ENCODE measurements at places on chromosomes 1 and 21.

DNA sequence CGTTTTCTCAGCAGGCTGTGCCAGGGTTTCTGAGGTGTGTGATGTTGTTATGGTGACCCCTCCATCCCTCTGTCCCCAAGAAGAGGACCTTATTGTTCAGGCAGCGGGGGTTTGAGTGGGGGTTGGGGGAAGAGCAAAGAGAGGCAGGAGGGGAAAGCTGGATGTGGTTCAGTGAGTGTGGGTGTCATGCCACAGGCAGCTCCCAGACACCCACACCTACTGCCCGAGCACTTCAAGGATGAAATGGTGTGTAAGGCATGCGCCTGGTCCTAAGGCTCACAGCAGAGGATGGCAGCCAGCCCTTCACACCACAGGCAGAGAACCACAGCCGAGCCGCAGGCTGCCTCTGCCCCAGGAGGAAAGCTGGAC, 49.9 kb upstream of the STUM start:
- no peak for DNase-seq

GRCh38 chr1:53618500-53619366, 120.2 kb downstream of the GLIS1 start:
- DNase-seq, result no peak

- no peak for DNase-seq
These were observed 75.0 kb downstream of the C4BPA start for GRCh38 chr1:207179036-207179435.

DNA sequence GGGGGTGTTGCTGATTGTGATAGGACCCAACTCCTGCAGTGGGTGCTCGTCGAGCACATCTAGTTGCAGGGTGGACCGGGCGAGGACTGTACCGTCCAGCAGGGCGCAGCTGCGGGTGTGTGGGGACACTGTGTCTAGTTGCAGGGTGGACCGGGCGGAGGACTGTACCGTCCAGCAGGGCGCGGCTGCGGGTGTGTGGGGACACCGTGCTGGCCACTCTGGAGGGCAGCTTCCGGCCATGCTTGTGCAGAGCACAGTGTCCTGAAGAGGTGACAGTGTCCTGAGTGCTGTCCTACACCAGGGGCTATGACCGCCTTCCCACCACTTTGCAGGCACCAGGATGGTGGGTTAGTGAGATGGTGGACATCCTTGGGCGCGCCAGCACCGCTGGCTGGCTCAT, 4.6 kb upstream of the TRPM2 start:
- DNase-seq, result no peak

- DNase-seq, result no peak
These were observed 69.6 kb upstream of the KCTD3 start for GRCh38 chr1:215497528-215497927.

DNA sequence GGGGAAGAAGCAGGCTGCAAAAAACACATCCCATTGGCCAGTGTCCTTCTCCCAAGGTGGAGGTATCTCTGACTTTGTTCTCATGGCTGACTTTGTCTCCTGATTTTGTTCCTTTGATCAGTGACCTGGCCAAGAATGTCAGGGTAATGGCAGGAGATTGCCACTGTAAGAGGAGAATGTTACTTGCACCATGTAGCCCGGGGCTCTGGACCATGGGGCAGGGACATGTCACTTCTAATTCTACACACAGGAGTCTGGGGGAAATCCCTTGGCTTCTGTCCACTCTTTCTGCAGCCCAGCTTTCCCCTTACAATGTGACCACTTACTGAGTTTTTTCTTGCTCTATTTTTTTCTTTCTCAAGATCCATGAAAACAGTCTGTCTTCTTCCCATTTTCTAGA, 87.7 kb upstream of the LRRN2 start:
- no peak for DNase-seq

DNA sequence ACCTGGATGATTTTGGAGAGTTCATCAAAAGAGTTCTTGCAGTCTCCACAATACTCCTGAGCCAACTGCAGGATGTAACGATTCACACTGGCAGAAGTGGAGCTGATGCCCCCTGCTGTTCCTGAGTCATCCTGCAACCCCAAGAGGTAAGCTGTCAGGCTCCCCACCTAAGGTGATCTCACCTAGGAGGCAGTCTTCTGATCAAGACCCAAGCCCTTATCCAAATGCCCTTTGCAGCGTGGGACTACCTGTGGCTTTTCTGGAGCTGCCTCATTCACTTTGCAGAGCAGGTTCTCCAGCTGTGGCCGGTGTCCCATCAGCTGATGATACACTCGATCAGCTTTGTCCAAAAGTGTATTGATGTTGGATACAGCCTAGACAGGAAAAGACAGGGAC, 96.4 kb downstream of the UBR4 start:
- DNase-seq, result peak; percentile 12

- no peak for DNase-seq
These were observed 900.8 kb downstream of the TTLL7 start for GRCh38 chr1:83098131-83098530.

GRCh38 chr1:101081496-101082488, 56.2 kb upstream of the DPH5 start:
- peak; percentile 52 for DNase-seq

DNA sequence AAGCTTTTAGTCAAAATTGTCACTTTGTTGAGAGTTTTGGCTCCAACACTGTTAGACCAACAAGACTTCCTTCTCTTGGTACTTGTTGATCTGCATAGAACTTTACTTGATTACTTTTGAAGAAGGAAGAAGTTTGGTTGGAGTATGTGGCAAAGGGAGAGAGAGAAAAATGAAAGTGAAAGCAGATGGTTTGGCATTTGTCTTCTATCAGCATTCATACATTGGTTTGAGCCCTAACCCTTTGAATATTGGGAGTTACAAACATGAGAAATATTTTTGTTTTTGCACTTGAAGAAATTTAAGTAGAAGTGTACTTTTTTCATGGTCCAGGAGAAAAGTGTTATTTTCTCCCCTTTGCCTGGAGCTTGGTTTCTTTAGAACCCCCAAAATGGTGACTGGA, 169.8 kb downstream of the ADGRL4 start:
- no peak for DNase-seq

- DNase-seq, result no peak
These were observed 127.9 kb upstream of the DUSP10 start for GRCh38 chr1:221869779-221870178.

DNA sequence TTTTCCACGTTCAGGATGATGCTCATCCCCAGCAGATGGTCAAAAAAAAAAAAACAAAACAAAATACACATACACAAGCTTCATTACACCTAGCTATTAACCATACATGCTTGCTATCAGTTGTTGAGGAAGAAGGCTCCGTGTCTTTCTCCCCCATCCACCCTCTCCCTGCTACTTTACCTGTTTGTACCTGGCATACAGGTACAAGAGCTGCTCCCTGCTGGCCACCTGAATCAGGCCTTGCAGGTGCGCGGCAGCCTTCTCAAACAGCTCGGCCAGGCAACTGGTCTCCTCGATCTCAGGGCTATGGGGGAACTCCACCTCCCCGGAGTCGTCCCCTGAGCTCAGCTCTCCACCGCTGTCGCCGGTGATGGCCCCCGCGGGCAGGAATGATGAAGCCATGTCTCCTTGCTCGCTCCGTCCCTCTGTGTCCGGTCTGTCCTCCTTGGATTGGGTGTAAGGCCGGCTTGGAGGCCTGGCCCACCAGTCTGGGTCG, 464 bp downstream of the ACBD6 start:
- no peak for DNase-seq

- no peak for DNase-seq
These were observed 34.7 kb upstream of the COL6A2 start for GRCh38 chr21:46063227-46063626.

- no peak for DNase-seq
These were observed 288.7 kb downstream of the NUF2 start for GRCh38 chr1:163610486-163610885.

DNA sequence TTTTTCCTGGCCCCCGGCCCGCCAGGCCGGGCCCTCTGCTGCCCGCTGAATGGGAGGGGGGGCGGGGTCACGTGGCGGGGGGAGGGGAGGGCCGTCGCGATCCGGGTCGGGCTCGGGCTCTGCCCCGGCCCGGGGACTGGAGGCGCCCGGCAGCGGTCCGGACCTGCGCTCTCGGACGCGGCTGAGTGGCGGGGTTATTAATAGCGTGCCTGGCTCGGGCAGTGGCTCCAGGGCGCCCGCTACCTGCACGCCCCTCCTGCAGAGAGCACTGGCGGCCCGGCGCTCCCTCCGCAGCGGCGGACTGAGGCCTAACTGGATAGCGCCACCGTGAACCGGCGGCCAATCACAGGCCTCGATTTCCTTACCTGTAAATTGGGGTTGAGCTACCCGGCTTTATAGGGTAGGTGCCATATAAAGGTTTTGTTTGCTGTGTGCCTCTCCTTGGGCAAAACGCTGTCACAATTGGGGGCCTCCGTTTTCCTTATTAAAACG, 28.1 kb downstream of the AHDC1 start:
- no peak for DNase-seq

DNA sequence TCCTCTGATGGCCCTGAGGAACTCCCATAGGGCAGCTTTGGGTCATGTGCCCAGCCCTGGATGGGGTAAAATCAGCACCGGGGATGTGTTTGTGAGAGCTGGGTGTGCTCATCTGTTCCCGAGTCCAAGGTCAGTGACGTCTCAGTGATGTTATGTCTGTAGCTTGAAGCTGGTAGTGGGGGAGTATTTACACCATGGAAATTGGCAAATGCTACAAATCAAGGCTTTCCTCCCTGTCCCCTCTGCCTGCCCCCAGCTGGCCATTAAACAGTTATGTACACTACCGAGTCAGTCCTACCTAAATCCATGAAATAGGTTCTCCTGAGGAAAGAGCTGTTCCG, 117.8 kb upstream of the SLC25A33 start:
- no peak for DNase-seq

DNA sequence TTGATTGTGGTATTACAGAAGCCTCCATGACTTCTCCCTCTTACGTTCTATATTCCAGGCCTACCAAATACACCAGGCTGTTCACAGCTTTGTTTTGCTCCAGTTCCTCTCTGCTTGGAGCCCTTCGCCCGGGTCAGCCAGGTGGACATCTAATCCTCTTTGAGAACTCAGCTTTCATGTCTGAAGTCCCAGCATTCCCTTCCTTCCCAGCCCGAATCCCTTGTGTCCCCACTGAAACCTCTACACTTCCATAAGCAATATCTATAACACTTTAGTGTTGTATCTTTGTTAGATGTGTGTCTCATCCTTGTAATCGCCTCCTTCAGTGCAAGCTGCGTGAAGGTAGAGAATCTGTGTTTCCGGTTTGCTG, 1.9 kb downstream of the RNF11 start:
- no peak for DNase-seq

Measured in T-helper 2 cell treated with Interferon-gamma antibody and Interleukin-4, amounts not matched to agents 5 μg/mL and 100 μg/mL, for 36 hours (primary cell).